ENCODE measurements at places on chromosomes 4 and X.

GRCh38 chr4:180394730-180395129 lies 1848.5 kb upstream of the TENM3 start:
- DNase-seq, result no peak

- DNase-seq, result no peak
These were observed 3.2 kb upstream of the CPZ start for GRCh38 chr4:8589336-8589735.

DNA sequence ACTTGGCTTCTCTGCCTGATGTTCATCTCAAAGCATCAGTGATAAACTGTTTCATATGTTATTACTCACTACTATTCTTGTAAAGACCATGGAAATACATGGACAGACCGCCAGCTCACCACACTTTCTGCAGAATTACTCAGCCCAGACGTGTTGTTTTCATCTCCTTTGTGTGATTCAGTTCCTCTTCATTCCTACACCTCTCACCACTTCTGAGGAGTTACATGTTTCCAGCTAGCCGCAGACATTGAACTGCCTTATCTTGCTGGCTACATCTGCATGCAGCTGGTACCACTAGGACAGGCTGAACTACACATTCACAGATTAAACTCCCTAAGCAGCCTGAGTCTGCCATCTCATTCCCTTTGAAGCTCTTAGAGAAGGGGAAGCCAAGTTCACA lies 443.2 kb upstream of the FGF16 start:
- peak; percentile 51 for DNase-seq

DNA sequence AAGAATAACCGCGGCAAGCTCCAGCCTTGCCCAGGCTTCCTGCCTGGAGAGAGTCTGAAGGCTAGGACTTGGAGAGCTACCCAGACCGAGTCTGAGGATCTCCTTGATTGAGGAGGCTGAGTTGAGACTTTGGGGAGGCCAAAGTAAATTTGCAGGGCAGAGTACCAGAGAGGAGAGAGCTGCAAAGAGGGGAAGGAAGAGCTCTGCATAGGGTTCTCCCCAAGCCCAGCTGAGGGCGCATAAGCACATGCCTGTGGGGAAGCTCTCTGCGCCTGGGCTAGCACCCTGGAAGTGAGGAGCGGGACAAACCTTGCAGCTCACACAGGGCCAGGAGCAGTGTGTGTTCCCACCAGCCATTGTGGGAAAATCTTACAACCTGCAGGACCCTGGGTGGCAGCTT lies 56.1 kb downstream of the FAM193A start:
- DNase-seq, result no peak

DNA sequence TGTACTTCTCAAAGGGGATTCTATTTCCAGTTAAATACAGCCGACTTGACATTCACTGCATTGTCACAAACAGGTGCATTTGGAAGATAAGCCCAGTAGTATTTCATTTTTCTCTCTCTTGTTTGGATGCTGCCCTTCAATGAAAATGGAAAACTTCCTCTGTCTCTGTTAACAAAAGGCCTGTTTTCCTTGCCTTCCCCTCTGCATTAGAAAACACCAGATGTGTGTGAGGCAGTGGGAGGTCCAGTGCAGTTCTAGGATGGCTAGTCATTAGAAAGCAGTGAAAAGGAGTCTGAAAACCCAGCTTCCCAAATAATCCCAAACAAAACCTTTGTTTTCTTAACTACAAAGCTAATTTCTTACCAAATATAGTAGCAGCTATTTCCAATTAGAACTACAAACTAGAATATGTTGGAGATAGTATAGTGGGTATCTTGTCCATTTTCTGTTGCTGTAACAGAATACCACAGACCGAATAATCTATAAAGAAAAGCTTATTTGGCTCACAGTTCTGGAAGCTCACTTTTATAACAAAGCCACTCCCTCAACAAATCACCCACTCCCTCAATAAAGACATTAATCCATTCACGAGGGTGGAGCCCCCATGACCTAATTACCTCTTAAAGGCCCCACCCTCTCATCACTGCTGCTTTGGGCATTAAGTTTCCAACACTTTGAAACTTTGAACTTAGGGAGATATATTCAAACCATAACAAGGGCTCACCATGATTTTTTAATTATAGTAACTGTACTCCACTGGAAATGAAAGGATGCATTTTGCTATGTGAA lies 452.1 kb upstream of the RPS6KA3 start:
- no peak for DNase-seq

- DNase-seq, result no peak
These were observed 44.8 kb downstream of the ABLIM2 start for GRCh38 chr4:8113611-8114377.

DNA sequence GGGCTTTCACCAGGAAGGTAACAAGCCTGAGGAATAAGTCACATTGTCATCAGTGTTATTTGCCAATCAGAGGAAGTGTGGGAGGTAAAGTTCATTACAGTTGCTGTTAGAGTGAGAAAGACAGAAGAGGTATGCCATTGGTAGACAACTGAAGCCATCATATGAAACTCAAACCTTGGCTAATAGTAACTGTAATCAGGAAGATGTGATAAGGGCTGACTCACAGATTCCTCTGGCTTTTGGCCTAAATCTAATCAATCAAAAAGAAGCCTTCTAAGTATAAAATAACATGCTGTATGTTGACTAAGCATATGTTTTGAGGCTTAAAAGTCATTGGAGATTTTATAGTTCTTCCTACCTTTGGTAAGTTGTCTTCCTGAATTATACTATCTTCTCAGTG lies 242.8 kb downstream of the PCDH7 start:
- no peak for DNase-seq

DNA sequence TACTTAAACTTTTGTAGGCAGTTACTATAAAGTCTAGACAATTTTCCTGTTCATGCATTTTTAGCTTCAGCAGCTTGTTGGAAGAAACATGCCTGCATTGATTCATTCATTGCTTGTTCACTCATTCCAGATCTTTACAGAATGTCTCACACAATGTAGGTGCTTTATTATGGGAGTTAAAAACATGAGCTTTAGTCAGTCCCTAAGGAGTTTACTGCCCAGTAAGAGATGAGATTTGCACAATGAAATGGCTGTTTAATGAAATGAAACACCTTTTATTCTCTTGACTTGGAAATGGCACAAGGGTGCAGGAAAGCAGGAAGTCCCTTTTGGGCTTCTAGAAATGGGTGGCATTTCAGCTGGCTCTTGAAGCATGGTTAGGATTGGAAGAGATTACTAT lies 2.9 kb downstream of the NOCT start:
- no peak for DNase-seq

- DNase-seq, result peak; percentile 68
These were observed 1.4 kb downstream of the ZNF827 start for GRCh38 chr4:145936997-145937901.

GRCh38 chrX:7515681-7516413 lies 327.1 kb upstream of the VCX start:
- no peak for DNase-seq

- DNase-seq, result no peak
These were observed 265.5 kb downstream of the ARHGAP24 start for GRCh38 chr4:85740431-85740861.

- DNase-seq, result no peak
These were observed at the start of gene ITGB1BP2 for GRCh38 chrX:71301195-71301924. TSS of gene ITGB1BP2 (plus strand) at chrX:71301750. CDS start at chrX:71301807, 57 bp downstream.

DNA sequence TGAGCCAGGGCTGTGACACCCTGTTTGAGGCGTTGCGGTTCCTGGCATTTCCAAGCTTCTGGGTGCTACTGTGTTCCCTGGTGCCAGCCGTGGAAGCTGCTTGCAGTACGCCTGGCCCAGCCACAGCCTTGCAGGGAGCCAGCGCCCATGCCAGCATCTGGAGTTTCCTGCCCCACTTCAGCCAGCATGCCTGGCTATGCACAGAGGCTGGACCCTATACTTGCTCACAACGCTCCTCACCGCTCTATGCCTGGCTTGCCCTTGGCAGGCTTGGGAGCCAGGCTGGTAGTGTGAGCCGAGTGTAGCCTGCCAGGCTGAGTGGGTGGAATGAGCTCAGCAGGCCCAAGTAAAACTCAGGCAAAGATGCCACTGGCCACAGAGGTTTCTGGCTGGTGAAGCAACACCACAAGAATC lies 22.4 kb downstream of the PRRG1 start:
- DNase-seq, result no peak
